CD8-positive, alpha-beta memory T cell (primary cell): ENCODE measurements at places on chromosomes 4 and X. TPM values are rescaled to one million over a fixed set of nuclear protein-coding genes. Genes with fewer than 3 reads are reported as not detected.

The ADGRL3 gene
- not detected for total RNA-seq

The NFXL1 gene
- 9.7 TPM for total RNA-seq

The SMIM14 gene
- total RNA-seq: 2.2 TPM

The SLC6A14 gene
- total RNA-seq: not detected

The CXCL1 gene
- not detected for total RNA-seq

The HPGD gene
- 1.4 TPM for total RNA-seq

The PAGE4 gene
- total RNA-seq: not detected

The FAM9C gene
- not detected for total RNA-seq

The DCAF8L2 gene
- total RNA-seq: not detected

The ANKRD50 gene
- 0.20 TPM for total RNA-seq

The HTRA3 gene
- total RNA-seq: not detected

The ODAPH gene
- total RNA-seq: not detected

The ANKRD17 gene
- 61.9 TPM for total RNA-seq

The STK26 gene
- 52.0 TPM for total RNA-seq

The TRIM2 gene
- 0.29 TPM for total RNA-seq

The TEX13C gene
- total RNA-seq: not detected

The NALF2 gene
- 0.42 TPM for total RNA-seq

The BMP3 gene
- not detected for total RNA-seq

The OPRPN gene
- total RNA-seq: not detected

The SYNPO2 gene
- total RNA-seq: 0.16 TPM

The SRPX2 gene
- total RNA-seq: not detected

The FGFR3 gene
- 0.07 TPM for total RNA-seq

The SPACA5 gene
- not detected for total RNA-seq

The OCRL gene
- total RNA-seq: 1.9 TPM

The NIPAL1 gene
- total RNA-seq: 0.55 TPM

The BGN gene
- not detected for total RNA-seq
